ENCODE measurements at places on chromosomes 12 and 14. TPM values are rescaled to one million over a fixed set of nuclear protein-coding genes. Genes with fewer than 3 reads are reported as not detected.

Gene KLRG1
- 2.9 TPM for total RNA-seq

Gene GDF3
- not detected for total RNA-seq

GRCh38 chr14:28398506-28398905, 368.1 kb upstream of the FOXG1 start:
- H3K36me3 ChIP-seq, result no peaks in the 10 kb centered on the region
- no peak for DNase-seq
- H3K27me3 ChIP-seq, result no peaks in the 10 kb centered on the region
- no peak overlapping the region for H3K4me3 ChIP-seq
- H3K27ac ChIP-seq, result no peak overlapping the region
- no peaks in the 10 kb centered on the region for H3K4me1 ChIP-seq

- no peak for DNase-seq
- peaks cover 7% of the 10 kb centered on the region for H3K4me1 ChIP-seq
- H3K27ac ChIP-seq, result no peak overlapping the region
- H3K4me3 ChIP-seq, result no peak overlapping the region
These were observed 179.6 kb downstream of the TMX1 start for GRCh38 chr14:51419685-51420084.
